Activated B cell treated with CpG ODN at 0.5 μM for 24 hours (primary cell): ENCODE measurements at places on chromosomes 11 and 22.

- DNase-seq: no peak
Measured at GRCh38 chr11:27921472-27921871, 186.5 kb downstream of the KIF18A start.

DNA sequence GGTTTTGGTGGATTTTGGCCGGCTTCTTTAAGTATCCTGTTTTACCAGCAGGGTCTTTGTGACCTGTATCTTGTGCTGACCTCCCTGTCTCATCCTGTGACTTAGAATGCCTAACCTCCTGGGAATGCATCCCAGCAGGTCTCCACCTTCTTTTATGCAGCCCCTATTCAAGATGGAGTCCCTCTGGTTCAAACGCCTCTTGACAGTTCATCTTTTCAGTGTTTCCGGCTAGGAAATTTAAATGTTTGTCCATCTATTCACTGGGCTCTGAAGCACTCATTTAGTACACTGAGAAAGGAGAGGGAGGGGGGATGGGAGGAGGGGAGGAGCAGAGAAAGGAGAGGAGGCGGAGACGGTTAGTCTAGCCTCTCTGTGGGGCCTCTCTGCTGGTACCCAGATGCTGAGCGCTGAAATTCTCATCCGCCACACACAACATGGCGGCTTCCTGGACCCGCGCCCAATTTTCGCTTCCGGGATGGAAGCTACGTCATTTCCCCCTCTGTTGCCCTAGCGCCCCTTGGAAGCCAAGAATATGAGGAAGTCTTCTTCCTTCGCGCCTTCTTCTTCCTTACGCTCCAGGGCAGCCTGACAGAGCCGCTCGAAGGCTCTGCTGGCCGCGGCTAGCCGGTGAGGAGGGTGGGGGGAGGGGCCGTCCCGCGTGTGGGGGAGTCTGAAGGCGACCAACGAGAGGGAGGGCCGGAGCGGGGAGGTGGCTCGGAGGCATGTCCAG lies 69.0 kb upstream of the SYT13 start:
- DNase-seq: peak; percentile 77

DNA sequence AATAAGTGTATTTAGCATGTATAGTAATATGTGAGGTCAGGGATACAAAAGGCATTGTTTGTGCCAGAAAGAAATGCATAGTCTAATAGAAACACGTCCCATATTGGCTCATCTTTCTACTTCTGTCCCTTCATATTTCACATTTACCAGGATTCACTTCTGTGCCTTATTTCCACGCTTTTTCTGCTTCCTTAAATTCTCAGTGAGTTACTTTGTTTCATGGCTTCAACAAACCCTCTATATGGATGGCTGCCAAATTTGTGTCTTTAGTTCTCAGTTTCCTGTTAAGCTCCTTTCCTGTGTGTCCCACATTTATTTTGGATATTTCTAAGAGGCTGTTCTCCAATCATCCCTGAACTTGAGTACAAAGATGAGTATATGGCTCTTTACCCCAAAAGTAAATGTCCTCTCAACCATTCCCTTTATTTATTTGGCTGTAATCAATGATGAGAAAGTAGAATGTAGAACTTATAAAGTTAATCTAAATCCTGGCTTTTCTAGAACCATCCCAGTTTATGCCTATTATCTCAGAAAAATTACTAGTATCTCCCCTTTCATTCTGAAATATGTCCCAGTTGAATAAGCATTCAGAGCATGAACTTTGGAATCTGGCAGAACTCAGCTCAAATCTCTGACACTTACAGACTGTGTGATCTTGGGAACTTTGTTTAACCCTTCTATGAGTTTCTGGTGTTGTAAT lies 23.5 kb downstream of the OR8B12 start:
- DNase-seq: no peak

- DNase-seq: no peak
Measured at GRCh38 chr11:12565406-12565805, 108.8 kb upstream of the TEAD1 start.

DNA sequence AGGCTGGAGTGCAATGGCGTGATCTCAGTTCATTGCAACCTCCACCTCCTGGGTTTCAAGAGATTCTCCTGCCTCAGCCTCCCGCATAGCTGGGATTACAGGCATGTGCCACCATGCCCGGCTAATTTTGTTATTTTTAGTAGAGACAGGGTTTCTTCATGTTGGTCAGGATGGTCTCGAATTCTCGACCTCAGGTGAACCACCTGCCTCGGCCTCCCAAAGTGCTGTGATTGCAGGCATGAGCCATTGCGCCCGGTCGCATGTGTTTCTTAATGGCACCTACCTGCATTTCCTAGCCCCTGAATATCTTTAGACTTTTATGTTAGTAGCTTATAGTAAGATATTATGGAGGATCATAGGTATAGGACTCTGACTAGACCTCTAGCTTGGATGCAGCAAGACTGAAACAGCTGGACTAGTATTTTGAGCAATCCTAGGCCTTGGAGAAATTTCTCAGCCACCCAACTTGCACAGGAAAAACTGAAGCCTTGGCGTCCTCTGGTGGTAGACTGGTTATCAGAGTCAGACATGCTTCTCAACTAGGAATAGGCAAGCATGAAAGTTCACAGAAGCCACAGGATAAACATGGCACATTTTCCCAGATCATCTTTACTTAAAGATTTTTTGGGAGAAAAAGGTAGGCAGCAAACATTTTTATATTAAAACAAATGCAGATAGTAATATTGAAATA lies 22.7 kb upstream of the C1QTNF4 start:
- DNase-seq: no peak

GRCh38 chr11:93236741-93237675 lies 39.2 kb upstream of the SLC36A4 start:
- no peak for DNase-seq

DNA sequence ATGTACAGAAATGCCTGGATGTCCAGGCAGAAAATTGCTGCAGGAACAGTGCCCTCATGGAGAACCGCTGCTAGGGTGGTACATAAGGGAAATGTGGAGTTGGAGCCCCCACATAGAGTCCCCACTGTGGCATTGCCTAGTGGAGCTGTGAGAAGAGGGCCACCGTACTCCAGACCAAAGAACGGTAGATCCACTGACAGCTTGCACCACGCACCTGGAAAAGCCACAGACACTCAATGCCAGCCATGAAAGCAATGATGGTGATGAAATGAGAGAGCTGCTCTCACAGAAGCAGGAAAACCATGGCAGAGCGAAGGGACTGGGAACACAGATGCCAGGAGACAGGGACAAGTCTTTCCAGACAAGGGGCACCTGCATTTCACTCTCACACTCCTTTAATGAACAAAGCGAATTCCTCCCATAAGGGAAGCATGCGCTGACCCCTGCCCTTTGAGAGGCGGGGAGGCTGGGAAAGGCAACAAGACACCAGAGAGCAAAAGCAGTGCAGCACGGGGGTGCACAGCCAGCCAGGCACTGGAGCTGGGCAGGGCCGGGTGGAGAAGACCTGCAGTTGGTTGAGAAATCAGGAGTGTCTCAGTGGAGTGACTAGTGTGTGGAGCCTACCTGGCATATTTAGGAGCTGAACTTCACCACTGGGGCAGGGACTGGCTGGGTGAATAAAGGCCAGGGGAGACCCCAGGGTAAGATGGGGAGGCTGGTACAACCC lies 1025.2 kb downstream of the TBC1D22A start:
- DNase-seq: no peak

DNA sequence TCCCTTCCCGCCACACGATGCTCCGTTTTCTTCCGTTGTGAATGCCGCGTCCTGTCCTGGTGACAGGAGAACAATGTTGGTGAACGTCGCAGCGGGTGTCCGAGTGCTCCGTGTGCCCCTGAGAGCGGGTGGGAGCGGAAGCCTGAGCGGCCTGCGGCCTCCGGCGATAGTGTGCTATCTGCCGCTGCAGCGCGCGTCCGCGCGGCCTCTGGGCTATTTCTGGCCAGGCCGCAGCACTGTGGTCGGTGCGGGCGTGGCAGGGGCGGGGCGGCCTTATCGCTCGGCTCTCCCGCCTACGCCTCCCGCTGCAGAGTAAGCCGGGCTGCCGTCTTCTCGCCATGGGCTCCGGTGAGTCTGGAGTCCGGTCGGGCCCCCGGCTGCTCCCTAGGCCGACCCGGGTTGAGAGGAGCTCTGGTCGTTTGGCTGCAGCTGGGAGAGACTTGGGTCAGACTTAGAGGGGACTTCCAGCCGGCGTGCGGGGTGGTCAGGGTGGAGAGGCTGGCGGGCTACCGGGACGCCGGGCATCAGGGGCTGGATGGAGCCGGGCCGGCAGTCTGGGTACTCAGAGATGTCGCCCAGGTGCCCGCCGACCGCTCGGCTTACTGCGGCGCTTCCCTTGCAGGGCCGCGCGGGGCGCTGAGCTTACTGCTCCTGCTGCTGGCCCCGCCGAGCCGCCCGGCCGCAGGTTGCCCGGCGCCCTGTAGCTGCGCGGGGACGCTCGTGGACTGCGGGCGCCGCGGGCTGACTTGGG lies at the start of gene GP1BB:
TSS of gene GP1BB (plus strand) at position 308 of the 751 bp plus-strand sequence. CDS start at position 339, 31 bp downstream.
- DNase-seq: peak; percentile 40

GRCh38 chr11:123903932-123904331 lies 2.0 kb downstream of the OR8D4 start:
- DNase-seq: no peak

DNA sequence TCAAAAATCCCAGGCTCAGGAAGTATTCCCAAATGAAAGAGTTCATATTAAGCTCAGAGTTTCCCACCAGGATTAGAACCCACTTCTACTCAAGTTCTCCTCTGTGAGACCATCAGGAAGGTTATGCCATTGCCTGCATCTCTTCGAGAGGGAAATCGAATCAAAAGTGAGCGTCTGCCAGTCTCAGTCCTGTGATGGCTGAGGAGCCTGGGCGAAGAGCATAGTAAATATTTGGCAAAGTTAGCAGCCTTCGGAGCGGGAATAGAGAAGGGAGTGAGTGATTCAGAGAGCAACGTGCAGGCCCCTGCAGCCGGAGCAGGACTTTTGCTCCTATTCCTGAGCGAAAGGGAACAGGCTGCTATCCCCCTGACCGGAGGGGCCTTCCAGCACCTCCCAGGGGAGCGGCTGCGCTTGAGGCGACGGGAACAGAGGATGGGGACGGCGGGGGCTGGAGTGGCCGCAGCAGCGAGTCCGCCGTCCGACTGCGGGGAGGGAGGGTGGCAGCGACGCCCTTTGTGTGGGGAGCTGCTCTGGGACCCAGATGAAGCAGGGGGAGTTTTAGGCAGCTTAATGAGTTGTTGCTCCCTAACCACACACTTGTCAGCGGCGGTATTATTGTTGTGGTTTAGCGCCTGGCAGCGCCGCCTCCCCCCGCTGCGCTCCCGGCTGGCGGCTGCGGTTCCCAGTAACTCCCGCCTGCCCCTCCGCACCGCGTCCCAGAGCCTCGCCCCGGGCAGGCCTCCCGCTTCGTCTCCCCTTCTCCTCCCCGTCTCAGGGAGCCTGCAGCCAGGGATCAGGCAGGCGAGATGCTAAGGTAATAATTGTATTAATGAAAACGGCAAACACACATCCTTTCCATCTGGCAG lies 21.7 kb upstream of the NRGN start:
- no peak for DNase-seq

DNA sequence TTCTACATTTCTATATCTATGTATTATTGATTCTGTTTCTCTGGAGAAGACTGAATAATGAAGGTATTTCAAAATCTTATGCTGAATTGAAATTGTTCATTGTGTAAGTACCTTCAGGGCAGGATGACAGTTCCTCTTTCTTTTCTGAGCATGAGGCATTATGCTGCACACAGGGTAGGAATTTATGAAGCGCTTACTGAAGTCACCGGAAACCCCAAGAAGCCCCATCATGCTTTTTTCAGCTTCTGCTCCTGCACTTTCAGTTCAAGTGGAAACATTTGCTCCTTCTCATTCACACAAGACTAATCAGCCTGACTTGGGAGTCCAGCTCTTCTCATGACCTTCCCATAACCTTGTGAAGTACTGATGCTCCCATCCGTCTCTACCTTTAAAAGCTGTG lies 314.7 kb upstream of the SORL1-AS1 start:
- no peak for DNase-seq

DNA sequence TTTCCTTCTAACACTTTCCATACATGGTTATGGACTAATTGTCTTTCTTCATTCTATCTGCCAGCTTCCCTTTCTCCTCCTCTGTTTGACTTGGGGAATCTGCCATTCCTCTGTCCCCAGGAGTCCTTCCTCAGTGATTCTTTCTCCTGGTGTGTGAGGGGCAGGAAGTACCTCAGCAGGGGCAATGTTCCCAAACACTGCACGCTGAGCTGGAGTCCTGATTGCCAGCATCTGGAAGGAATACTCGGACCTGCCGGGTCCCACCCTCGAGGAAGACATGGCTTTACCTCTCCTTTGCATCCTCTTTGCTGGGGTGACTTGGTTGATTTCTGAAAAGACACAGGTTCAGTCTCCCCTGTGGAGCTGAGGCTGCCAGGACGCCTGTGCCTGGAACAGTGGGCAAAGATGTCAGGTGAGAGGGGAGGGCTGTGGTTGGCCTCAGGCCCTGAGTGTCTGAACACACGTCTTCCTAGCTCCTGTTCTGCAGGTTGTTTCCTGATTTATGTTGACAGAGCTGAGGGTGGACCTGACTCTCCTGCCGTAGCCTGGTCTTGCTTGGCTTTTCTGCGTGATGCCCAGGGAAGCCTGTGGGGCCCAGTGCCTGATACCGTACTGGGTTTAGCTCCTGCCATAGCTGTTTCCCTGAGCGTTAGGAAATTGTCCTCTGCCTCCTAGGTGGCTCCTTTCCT lies 4.3 kb downstream of the COX8A start:
- no peak for DNase-seq

GRCh38 chr22:37681556-37682049 lies 4.5 kb upstream of the NOL12 start:
- peak; percentile 54 for DNase-seq

DNA sequence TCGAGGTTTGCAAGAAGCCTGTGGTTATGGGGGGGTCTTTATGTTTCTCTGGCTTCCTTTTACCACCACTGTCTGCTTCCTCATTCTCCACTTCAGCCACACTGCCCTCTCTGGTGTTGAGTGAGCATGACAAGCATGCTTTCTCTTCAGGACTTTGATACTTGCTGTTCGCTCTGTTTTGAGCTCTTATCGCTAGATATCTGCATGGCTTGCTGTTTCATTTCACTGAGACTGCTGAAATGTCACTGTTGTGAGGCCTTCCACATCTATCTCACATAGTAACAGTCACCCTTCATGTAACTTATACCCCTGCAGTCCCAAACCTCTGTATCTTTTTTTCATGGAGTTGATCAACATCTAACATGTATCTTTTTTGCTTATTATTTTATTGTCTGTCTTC lies 59.8 kb downstream of the TMEM135 start:
- DNase-seq: no peak

DNA sequence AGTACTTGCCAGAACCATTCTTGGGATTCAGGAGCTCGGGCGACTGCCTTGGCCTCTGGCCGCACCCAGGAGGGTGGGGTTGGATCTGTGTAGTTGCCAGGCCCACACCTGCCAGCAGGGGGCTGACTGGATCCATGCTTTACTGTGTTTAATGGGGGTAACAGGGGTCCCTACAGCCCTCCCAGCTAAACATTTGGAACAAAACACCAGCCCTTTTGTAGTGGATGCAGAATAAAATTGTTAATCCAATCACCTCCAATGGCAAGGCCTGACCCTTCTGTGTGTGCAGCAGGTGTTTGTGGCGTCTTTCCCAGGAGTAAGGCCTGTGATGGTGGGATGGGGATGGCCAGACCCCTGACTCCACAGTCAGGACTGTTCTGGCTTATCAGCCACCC lies 22.5 kb downstream of the SUN2 start:
- DNase-seq: no peak
